ENCODE measurements at places on chromosomes 5 and 9. TPM values are rescaled to one million over a fixed set of nuclear protein-coding genes. Genes with fewer than 3 reads are reported as not detected.
A peak's percentile ranks its signal among the peaks of the same experiment; 100 is the strongest.

GRCh38 chr5:151236888-151237287 lies 13.0 kb upstream of the CCDC69 start:
- DNase-seq, result no peak

- DNase-seq, result no peak
Measured at GRCh38 chr5:136094913-136095641, 37.6 kb upstream of the SMAD5 start.

- DNase-seq, result no peak
Measured at GRCh38 chr5:2282034-2282690, 399.4 kb upstream of the IRX4 start.

DNA sequence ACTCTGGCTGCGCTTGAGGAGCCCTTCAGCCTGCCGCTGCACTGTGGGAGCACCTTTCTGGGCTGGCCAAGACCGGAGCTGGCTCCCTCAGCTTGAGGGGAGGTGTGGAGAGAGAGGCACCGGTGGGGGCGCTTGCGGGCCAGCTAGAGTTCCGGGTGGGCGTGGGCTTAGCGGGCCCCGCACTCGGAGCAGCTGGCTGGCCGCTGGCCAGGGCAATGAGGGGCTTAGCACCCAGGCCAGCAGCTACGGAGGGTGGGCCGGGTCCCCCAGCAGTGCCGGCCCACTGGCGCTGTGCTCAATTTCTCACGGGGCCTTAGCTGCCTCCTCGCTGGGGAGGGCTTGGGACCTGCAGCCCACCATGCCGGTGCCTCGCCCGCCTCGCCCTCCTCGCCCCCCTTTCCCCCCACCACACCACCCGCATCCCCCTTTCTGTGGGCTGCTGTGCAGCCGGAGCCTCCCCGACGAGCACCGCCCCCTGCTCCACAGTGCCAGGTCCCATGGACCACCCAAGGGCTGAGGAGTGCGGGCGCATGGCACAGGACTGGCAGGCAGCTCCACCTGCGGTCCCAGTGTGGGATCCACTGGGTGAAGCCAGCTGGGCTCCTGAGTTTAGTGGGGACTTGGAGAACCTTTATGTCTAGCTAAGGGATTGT lies 954.5 kb downstream of the DTWD2 start:
- no peak for DNase-seq

DNA sequence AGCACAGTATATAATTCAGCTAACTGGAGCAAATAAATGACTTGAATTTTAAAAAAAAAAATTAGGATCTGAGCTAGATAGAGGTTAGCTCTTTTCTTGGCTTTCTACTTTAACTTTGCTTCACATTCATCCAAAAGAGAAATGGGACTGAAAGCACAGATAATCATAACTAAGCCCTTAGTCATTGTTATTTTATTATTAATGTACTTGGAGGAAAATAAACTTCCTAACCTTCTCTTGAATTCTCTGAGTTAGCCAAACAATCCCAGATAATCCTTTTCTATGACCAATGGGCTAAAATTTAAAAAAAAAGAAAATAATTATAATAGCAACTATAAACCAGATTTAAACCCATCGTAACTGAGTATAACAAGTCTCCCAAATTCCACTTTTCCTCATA lies 57.6 kb upstream of the RASA1 start:
- DNase-seq, result no peak

GRCh38 chr9:5622016-5622415 lies 6.9 kb upstream of the RIC1 start:
- DNase-seq, result no peak

DNA sequence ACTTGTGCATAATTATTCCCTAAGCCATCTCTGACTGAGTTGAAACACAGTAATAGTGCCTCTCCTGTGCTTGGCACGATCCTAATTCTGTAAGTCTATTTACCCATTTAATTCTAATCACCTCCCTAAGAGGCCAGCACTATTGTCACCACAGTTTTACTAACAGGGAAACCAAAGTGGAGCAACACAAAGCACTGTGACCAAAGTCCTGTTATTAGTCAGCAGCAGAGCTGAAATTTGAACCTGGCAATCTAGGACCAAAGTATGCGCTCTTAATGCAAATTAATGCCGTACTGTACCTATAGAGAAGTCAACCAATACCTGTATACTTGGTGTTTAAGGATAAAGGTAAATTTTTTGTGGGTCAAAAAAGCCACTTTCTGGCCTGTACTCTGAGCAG lies 77.1 kb upstream of the CNTLN start:
- no peak for DNase-seq

DNA sequence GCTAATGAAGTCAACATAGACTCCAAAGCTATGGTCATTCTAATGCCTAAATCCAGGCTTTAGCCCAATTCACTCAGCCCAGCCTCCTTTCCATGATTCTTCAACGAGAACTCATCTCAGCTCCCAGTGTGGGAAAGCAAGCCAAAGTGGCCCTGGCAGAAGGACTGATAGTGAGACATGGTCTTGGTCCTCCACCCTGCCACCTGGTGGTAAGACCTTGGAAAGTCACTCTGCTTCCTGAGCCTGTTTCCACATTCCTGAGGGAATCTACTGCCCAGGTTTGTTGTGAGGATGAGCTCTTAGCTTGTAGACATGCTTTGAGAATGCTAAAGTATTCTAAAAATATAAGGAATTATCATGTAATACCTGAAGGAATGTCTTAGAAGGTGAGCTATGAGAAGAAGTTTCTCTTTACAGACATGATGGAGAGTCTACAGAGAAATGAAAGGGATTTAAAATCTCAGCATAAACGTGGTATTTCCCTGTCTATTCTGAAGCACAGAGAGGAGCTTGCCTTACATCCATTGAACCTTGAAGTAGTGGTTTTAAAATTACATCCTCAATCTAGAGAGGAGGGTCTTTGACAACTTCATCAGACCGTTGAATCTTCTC lies 173.5 kb downstream of the TRIM32 start:
- DNase-seq, result peak; percentile 65

- DNase-seq, result no peak
Measured at GRCh38 chr5:92147798-92148197, 764.7 kb upstream of the ARRDC3 start.

GRCh38 chr5:32088214-32088613 lies 85.9 kb downstream of the GOLPH3 start:
- DNase-seq, result no peak

DNA sequence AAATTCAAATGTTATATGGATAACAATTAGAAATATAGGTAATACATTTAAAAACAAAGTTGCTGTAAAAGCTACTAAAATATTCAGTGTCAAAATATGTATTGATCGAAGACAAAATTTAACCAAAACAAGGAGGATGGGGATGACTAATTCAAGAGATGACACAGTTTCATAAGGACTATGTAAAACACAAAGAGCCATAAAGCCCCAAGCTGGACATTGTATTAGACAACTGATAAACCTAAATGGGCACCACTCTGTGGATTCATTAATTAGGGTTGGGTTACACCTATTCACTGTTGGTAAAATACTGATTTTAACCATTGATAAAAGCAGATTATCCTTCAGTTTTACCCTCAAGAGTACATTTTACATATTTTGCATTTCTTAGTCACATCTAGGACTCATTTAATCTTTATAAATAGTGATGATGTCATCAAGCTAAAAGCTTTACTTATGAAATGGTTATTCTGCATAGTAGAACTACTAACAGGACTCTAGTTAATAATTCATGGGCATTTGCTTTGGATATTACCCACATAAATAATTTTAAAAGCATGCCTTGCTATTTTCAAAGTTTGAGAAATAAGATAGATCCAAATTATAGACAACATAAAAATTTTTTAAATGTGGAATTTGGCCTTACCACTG lies 13.7 kb downstream of the TUT7 start:
- DNase-seq, result no peak

SPATA31D4 gene
- not detected for total RNA-seq

OR2Y1 gene
- not detected for total RNA-seq

Data from spinal cord (tissue), 10 donors.